ENCODE measurements at places on chromosomes 4 and X.
A peak's percentile ranks its signal among the peaks of the same experiment; 100 is the strongest.

- DNase-seq: no peak
Measured at GRCh38 chrX:37875675-37876074, 28.3 kb upstream of the DYNLT3 start.

DNA sequence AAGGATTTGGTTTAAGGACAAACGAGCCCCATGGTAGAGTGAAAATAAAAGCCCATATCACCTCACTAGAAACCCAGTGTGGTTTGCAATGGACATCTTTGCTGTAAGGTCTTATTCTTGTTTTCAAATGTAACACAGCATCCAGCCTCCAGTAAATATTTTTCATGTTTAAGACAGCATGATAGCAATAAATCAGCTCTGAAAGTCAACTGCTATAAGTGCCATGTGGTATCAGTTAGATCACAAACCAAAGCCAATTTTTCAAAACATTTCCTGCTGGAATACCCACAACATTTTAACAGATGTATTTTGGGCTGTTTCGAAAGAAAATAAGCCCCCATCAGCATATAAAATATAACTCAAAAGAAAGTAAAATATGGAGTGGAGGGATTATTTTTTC lies 24.0 kb upstream of the SCML1 start:
- no peak for DNase-seq

GRCh38 chr4:62080431-62080830 lies 880.3 kb downstream of the ADGRL3 start:
- no peak for DNase-seq

DNA sequence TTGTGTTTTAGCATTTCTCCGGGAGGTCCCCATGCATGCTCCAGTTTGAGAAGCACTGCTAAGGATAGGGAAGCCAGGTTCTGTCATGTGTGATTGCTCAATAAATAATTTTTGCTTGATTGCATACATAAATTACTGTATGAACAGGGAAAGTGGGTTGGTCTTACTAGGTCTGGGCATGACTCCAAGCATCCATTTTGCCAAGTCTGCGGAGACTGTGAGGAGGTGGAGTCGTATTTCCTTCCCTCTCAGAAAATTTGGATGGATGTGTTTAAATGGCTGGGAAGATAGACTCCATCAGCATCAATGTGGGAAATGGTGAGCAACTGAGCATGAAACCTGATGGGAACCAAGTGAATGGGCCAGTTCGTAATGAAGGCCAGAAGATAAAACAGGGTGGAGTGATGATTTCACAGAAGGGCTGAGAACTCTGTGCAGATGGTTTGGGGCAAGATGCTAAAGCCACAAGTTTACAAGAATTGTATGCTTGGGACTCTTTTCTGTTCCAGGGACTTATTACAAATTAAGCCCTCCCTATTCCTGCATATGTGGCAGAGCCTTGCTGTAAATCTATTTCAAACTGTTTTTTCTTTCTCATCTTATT lies 84.1 kb downstream of the NHS start:
- no peak for DNase-seq

GRCh38 chrX:66632473-66632872 lies 6.4 kb downstream of the EDA2R start:
- no peak for DNase-seq

- DNase-seq: no peak
Measured at GRCh38 chr4:104475652-104476051, 19.0 kb downstream of the CXXC4 start.

GRCh38 chrX:96102997-96103396 lies 581.6 kb upstream of the DIAPH2 start:
- DNase-seq: no peak

- no peak for DNase-seq
Measured at GRCh38 chrX:113558576-113558975, 717.9 kb upstream of the AMOT start.

DNA sequence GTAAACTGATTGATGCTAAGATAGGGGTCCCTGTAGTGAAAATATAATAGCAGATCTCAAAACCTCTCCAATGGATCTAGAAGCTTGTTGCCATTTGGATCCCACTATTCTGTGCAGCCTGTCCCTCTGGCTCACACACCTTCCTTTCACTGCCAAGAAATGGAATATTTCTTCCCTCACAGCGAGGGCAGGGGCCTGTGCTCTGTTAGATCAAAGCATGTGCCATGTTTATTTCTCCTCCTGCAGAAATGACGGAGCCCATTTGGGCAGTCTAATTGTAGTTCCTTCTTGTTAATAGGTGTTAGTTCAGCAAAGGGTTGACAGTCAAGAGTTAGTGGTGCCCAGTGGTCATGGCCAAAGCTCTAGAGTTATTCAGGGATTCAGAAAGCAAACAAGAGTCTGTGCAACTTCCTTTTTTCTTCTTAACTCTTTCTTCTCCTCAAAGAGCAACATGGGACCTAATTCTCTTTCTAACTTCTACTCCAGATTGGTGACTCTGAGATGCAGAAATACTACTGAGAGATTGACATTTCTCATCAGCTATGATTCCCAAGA lies 106.8 kb downstream of the STOX2 start:
- DNase-seq: no peak

- DNase-seq: no peak
Measured at GRCh38 chrX:53356186-53356585, 66.3 kb downstream of the SMC1A start.

GRCh38 chr4:26857278-26858034 lies 3.2 kb upstream of the STIM2 start:
- peak; percentile 91 for DNase-seq

DNA sequence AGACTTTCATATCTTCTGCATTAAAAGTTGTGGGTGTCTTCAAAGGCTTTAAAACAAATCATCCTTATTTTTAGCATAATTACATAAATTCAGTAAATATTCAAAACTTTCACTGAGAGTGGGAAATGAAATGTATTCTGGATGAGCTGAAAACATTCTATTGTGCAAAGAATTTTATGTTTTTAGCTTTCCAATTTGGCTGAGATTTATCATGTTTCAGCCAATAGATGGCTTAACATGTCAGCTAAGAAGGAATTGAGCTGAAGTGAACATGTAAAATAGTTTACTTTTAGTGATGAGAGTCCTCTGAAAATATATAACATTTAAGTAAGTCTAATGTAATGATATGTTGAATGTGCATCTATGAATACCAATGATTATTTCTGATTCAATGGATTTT lies 213.5 kb upstream of the GIMD1 start:
- DNase-seq: no peak

- no peak for DNase-seq
Measured at GRCh38 chrX:129940721-129941120, 34.8 kb downstream of the UTP14A start.

DNA sequence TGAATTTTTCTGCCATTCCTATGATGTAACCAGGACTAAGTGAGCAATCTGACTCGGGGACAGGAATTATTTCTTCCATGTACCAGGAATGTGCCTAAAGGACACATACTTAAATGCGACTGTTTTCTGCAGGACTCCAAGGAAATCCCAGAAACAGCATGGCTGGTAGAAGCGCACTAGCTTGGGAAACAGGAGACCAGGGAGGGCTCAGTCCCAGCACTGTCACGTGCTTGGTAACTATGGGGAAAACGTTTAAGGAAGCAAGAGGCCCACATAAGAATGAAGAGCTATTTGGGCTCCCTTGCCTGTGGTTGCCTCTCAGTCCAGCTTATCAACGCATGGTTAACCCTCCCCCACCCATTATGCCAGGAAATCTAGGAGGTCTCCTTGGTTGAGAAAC lies 19.6 kb downstream of the MPP1 start:
- no peak for DNase-seq

GRCh38 chr4:136731025-136731424 lies 801.3 kb downstream of the PCDH18 start:
- DNase-seq: no peak

- no peak for DNase-seq
Measured at GRCh38 chrX:71636438-71637252, 18.3 kb upstream of the CXCR3 start.

DNA sequence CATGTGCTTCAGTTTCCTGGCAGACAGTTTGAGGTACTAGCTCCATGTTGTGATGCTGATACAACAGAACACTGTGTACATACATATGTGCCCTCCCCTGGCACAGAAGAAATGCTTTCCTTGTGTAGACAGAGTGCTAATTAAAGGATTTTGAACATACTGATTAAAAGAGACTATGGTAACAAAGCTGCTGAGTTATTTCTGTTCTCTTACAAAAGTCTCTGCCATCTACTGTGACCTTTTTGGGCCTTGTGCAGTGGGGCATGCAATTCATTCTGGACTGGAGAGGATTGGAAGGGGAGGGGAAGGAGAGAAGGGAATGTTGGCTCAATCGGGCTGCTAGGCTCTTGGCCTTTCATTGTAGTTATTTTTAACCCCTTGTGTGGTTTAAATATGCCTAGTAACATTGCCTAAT lies 6.0 kb downstream of the PDLIM5 start:
- DNase-seq: no peak

- DNase-seq: no peak
Measured at GRCh38 chr4:120445186-120445585, 378.5 kb upstream of the MAD2L1 start.

GRCh38 chr4:69524706-69525105 lies 29.0 kb upstream of the UGT2B4 start:
- DNase-seq: no peak

DNA sequence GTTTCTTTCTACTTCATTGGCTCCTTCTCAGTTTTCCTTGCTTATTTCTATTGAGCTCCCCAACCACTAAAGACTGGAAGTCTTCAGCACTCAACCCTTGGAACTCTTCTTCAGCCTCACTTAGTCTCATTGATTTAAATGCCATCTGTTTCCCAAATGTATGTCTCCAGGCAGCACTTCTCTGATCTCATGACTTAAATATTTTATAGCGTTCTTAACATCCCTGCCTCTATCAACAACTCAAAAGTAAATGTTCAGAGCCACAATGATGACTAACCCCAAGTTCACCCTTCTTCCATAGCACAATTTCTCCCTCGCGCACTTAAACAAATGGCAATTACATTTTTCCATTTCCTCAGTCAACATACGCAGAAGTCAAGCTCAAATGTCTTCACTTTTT lies 1393.3 kb downstream of the ARAP2 start:
- DNase-seq: no peak

DNA sequence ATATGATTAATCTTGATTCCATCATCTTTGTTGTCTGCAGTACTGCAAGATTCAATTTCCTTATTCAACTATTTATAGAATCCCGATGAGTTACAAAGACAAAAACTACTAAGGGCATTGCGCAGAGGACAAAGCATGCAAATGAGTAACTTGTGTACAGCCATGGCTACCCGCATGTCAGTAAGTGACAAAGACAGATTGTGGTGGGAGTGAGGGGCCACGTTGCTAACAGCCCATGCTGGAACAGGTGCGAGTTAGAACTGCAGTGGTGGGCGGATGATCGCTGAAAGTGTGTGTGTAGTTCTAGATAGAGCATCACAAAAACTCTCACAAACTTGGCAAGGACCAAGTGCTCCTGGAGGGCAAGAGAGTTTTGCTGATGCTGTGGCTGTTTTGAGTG lies 49.5 kb downstream of the ACOX3 start:
- no peak for DNase-seq

DNA sequence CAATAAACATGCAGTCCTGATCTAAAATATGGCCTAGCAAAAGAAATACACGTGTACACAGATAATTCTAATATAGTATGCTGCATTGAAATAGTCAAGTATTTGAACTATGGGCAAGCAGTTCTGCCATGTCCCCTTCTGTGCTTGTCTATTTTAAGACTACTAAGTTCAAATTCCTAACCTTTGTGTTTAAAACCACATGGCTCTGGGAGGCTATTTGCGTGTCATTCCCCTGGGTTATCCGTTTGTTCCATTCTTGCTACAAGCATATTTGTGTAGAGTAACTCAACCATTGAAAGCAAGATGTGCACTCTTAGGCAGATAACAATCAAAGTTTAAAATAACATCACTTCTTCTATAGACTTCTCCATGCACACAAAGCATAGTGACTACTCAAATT lies 25.4 kb upstream of the TBC1D1 start:
- no peak for DNase-seq

DNA sequence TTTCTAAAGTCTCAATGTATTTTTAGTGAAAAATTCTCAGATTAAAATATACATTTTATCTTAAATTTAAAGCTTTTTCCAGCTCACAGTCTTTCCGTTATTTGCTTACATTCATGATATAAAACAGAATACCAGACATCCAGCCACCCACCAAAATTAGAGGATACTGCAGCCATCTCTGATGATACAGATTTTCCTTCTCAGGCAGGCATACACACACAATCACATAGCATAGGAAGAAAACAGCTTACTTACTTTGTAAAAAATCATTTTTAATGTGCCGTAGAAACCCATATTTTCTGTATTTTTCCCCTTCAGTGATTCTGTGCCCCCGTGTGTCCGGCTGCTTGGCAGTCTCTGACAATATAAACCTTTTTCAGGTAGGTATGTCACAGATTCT lies 183.7 kb downstream of the FBXW7 start:
- no peak for DNase-seq

- DNase-seq: no peak
Measured at GRCh38 chr4:182918044-182918607, 940 bp upstream of the DCTD start.

DNA sequence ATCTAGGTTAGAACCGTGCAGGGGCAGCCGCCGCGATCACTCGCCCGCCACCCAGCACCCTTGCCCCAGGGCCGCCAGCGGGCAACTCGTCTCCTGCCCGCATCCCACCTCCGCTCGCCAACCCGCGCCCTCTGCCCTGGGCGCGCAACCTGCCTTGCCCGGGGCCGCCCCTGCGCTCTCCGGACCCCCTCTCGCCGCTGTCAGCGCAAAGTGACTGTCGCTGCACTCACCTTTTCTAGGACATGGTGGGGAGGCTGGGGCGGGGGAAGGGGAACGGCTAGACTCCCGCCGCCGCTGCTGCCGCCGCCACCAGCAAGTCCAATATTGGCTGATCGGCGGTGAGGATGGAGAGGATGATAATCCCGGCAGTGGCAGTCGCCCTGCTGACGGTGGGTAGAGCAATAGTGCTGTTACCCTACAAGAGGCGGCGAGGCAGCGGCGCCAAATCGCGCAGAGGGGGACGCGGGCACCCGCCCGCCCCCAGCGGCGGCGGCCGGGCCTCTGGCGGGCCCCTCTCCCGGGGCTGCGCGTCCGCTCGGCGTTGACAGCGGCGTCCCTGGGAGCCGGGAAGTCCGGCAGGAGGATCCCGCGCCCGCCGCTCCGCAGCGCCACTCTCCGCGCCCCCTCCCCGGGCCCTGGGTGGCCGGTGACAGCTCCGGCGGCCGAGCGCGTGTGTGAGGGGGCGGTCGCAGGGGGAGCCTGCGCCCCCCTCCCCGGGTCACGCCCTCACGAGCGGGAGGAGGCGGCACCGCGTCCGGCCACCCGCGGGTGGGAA lies 2.3 kb upstream of the NR3C2 start:
- peak; percentile 33 for DNase-seq

- DNase-seq: no peak
Measured at GRCh38 chr4:153781717-153782416, 7.0 kb downstream of the SFRP2 start.

All from central memory CD8-positive, alpha-beta T cell (primary cell).